ENCODE measurements at places on chromosomes 5 and 9. TPM values are rescaled to one million over a fixed set of nuclear protein-coding genes. Genes with fewer than 3 reads are reported as not detected.

DNA sequence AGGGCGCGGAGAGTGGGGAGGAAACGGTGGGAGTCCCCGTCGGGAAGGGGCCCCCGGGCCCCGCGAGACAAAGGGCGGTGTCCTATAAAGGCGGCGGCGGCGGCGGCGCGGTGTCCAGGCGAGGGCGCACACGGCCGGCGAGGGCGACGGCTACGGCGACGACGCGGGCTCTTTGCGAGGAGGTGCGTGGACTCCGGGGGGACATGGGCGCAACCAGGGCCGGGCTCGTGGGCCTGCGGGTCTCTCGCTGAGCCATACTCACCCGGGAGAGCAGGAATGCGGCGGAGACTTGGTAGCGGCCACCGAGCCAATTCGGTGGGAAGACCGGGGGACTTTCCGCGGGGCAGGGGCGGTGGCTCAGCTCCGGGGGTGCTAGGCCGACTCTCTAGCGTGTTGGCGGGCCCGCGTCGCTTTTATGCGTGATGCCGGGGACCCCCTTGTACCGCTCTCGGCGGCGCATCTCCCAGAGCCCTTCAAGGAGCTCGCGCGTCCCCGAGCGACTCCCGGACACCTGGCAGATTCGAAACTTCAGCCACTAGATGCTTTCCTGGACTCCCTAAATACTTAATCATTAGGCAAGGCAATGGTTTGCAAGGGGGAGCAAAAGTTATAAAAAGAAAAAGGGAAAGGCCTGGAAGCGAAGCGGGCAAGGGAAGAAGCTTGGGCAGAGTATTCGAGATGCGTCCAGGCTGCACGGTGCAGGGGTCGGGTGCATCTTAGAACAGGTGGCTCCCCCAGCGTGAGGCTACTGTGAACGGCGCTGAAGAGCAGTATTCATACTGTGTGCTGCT, 5.9 kb upstream of the TAL2 start:
- peak; percentile 16 for DNase-seq

DNA sequence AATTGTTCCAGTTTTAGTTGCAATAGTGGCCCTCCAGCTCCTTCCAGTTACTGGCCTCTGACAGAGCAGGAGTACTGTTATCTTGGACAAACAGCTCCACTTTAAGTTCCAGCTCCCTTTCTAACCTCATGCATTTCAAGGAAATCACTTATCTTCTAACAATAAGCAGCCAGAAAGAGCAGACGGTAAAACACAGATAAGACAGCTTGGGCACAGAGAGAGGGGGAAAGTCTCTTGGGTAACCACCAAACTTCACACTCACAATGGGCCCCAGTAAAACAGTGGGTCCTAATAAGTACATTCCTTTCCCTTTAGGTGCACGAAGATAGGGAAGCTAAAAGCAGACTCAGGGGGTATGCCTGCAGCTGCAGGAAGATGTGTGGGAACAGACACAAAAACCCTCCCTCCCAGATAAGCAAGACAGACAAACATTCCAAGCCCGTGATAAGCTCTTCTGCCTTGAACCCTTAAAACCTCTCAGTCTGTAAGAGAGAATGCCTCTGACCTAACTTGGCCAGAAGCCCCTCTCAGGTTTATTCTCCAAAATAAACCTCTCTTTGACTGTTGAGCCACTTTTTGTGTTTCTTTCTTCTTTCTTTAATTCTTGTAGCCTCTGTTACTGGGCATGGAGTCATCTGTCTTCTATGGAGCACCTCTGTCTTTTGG, 30.8 kb downstream of the OR1J1 start:
- no peak for DNase-seq

- no peak for DNase-seq
Measured at GRCh38 chr5:75200776-75201175, 35.9 kb downstream of the ANKRD31 start.

DNA sequence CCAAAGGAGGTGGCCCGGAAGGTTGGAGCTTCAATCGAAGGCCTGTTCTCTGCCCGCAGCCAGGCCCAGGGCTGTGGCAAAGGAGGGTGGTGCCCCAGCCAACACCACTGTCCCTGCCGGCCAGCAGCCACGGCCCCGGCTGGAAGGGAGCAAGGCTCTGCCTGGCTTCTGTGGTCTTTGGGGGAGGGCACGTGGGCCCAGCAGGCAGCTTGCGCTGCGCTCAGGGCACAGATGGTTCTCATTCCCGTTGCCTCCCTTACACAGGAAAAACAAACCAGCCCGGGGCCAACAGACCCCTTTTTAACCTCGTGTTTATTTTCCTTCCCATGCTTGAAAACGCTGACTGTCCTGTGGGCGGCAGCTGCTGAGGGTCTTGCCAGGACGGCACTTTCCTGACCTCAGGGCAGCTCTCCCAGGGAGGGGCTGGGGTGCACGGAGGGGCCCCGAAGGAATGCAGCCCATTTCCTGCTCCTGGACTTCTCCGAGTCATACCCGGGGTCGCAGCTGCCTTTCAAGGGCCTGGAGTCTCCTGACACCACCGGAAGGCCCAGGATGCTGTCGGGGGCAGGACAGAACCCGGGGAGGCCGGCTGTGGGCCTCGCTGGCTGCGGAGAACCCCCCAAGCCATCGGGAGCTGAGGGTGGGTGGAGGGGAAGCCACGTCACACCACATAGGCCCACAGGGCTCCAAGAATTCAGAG, 1.1 kb upstream of the GPSM1 start:
- DNase-seq, result no peak

DNA sequence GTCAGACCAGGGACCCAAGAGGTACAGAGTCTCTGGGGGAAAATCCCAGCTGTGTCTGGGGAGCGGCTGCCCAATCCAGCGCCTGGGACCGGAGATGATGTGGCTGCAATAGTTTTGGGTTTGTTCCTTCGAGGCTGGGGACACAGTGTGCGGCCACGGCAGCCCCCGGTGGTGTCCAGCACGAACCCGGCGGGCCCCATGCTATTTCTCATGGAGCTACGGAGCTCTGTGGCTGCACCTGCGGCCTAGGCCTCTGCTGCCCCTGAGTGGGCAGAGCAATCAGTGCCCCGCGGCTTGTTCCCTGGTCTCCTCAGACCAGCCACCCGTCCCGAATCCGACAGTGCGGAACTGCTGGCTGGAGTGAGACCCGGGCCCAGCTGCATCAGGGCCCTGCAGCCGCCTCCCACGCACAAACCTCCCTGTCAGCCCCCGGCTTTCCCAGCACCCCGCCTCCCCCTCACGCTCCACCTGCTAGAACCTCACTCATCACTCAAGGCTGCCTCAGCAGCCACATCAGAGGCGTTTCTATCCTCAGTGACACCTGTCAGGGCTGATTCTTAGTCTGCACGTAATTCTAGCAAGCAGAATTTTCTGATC, 29.0 kb downstream of the SARDH start:
- DNase-seq, result no peak

DNA sequence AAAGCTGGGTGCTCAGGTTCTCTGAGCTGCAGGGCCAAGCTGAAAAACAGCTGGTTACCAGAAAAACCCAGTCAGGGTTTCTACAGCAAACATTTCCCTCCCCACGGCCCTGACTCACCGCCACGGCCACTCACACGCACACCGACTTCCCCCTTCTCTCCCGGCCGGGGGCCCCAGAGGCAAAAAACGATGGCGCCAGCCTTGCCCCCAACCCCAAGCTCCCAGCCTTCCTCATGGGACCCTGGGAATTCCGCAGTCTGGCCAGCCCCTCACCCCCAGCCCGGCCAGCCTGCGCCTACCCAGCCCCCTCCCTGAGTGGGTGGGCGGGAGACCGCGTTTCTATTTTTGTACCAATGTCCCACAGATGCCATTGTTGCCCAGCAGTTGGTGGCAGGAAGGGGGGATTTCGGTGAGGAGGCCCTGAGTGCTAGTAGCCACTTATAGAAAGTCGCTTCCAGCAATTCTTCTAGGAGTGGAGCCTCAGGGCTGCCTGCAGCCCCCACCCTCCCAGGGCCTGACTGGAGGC, 18.4 kb downstream of the ENG start:
- DNase-seq, result no peak

DNA sequence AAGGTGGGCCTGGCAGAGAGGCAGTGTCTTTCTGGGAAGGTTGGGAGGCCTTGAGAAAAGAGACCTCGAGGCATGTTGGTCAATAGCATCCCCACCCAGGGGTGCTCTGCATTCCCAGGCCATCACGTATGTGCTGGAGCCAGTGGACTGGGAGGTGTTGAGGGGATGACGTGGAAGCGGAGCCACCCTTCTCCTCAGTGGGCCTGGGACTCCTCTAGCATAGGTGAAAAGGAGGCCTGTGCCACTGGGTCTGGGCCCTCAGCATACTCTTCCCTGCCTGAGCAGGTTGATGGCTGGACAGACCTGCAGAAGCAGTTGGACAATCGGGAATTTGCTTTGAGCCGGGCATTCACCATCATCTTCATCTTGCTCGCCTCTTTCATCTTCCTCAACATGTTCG, 25.5 kb downstream of the PITX1 start:
- no peak for DNase-seq

Gene FBP1
- not detected for total RNA-seq

Gene SPINK4
- not detected for total RNA-seq

Gene PCDHB6
- not detected for total RNA-seq

Gene TMC1
- total RNA-seq, result not detected

Data from Caki2 (cell line).